ENCODE measurements at places on chromosomes 4 and X. TPM values are rescaled to one million over a fixed set of nuclear protein-coding genes. Genes with fewer than 3 reads are reported as not detected.

CWH43 gene
- not detected for total RNA-seq

- no peak for DNase-seq
These were observed 322.4 kb downstream of the ARHGAP10 start for GRCh38 chr4:148054275-148054674.

HERC5 gene
- 3.7 TPM for total RNA-seq

AGA gene
- total RNA-seq: 8.4 TPM

DNA sequence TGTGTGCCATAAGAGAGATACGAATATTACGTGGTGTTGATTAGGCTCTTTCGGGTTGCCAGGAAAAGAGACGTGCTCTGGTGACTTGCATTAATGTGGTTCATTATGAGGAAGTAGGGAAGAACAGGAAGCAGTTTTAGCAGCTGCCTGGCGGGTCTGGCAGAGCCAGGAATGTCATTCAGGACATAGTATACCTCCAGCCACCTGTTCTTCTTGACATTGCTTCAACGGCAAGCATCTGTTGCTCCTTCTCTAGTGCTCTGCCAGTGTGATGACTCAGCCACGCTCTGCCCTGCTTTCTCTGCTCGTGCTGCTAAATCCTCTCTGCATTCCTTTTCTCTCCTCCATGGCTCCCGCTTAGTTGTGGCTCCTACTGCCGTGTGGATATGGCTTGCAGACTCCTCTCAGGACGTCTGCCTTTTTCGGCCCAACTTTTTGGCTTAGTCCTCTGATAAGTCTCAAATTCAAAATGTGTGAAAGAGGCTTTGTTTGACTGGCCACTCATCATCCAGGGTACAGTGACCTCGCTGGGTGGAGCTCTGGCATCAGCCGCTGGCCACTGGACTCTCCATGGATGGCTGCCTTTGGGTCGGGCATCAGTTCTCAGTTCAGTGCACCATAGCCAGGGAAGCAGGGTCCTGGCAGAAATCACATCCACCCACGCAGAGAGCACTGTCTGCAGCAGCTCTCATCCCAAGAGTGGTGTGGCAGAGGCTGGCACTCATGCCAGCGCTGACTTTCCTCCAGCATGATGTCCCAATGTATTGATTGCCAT, 89.3 kb upstream of the KLF3 start:
- DNase-seq: no peak

DNA sequence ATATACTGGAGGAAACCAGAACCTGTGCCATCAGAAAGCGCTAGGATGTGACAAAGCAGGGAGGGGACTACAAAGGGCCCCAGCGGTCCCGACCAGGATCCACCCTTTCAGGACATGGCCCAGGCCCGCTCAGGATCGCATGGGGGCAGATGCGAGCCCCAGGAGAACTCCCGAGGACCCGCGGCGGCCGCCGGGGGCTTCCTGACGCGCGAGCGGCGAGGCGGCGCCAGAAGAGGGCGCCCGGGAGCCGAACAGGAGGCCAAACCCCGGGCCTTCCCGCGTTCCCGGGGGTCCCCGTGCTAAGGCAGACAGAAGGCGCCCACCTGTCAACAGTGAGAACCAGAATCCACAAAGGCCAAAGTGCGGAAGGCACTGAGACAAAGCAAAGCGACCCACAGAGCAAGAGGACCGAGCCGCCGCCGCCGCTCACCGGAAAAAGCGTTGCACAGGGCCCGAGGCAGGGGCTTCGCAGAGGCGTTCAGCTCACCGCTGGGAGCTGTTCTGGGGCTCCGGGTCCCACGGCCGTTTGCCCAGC, 7.3 kb upstream of the OPN1LW start:
- peak; percentile 78 for DNase-seq

Data from left cardiac atrium (tissue), 4 donors.